ENCODE measurements at places on chromosomes 2 and 18.
A peak's percentile ranks its signal among the peaks of the same experiment; 100 is the strongest.

- DNase-seq = no peak
Measured at GRCh38 chr2:17327649-17328048, 190.6 kb downstream of the RAD51AP2 start.

GRCh38 chr2:218436992-218437391 lies 18.1 kb downstream of the VIL1 start:
- no peak for DNase-seq

DNA sequence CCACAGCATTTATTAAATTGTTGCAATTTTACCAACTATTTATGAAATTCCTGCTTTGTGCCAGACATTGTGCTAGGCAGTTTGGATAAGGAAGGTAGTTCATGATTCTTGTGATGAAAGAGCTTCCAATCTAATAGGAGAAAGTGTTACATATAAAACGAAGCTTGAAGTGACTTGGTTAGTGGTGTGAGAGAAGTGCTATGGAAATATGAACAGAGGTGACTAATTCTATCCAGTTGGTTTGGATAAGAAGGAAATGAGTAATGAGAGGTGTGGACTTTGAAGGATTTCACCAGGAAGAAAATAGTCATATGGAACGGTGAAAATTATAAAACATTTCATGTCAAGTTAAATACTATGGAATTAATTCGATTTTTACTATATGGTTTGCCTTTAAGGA lies 48.6 kb downstream of the EML6 start:
- DNase-seq = peak; percentile 65

GRCh38 chr2:29610569-29610968 lies 310.8 kb downstream of the ALK start:
- DNase-seq = no peak

DNA sequence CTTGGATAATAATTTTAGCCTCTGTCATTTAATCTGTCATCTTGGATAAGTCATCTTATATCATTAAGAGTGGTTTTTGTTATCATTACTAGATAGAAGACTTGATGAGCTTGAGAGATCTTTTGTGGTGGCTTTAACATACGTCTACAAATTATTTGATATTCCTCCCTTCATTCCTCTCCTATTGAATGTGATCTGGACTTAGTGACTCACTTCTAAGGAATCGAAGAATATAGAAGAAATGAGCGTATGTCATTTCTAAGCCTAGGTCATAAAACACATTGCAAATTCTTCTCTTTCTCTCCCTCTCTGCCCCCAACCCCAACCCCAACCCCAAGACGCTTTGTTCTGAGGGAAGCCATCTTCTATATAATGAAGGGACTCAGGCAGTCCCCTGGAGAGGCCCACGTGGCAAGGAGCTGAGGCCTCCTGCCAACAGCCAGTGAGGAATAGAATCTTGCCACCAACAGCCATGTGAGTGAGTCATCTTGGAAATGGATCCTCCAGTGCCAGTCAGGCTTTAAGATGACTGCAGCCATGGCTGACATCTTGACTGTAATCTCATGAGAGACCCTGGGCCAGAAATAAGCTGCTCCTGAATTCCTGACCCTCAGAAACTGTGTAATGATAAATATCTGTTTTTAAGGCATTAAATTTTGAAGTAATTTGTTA lies 221.6 kb upstream of the SP5 start:
- DNase-seq = peak; percentile 53

GRCh38 chr2:136404176-136404575 lies 286.2 kb upstream of the CXCR4 start:
- DNase-seq = no peak

GRCh38 chr2:241788572-241788971 lies 11.9 kb downstream of the GAL3ST2 start:
- DNase-seq = no peak

DNA sequence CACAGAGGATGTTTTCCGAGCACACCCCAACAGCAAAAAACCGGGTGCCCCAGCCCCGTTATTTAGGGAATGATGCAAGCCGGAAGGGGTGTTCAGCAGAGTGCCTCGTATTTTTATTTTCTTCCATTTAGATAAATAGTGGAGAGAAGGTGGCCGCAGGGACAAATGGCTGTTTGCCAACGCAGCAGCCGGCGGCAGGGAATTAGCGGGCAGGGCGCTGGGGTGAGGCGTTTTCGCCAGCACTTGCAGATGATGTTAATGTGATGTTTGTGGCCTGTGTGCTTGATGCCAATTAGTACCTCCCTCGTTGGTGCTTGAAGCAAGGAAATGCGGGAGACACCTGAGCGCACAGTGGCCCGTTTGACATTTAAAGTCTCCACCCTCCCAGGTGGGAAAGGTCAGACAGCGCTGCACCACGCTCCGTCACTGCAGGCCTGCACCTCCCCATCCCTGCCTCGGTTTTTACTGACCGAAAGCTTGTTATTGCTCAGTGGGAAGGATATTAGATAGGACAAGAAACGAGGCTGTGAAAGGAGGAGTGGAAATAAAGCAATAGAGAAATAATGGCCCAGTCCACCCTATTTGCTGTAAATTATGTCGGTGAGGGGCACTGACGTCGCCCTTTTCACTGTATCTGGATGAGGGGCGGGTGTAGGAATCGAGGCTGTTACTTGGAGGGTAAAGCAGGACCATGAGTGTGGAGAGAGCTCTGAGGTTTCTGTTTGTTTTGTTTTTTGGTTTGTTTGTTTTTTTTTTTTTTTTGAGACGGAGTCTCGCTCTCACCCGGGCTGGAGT lies 39.1 kb downstream of the NFATC1 start:
- DNase-seq = no peak

DNA sequence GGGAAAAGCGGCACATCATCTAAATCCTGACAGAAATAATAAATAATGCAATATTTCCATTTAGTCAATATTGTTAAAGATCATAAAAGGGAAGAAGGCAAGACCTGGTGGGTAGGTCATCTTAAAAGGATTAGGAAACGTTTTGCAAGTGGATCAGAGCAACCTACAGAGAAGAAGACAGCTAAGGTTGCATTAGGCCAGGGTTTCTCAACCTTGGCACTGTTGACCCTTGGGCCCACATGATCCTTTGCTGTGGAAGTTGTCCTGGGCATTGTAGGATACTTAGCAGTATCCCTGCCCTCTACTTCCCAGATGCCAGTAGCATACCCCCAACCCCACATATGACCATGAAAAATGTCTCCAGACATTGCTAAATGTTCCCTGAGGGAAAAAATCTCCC lies 55.0 kb downstream of the KLF7 start:
- no peak for DNase-seq

GRCh38 chr2:844715-845114 lies 105.9 kb upstream of the SNTG2 start:
- no peak for DNase-seq

GRCh38 chr2:46335391-46336282 lies 38.4 kb downstream of the EPAS1 start:
- peak; percentile 77 for DNase-seq

DNA sequence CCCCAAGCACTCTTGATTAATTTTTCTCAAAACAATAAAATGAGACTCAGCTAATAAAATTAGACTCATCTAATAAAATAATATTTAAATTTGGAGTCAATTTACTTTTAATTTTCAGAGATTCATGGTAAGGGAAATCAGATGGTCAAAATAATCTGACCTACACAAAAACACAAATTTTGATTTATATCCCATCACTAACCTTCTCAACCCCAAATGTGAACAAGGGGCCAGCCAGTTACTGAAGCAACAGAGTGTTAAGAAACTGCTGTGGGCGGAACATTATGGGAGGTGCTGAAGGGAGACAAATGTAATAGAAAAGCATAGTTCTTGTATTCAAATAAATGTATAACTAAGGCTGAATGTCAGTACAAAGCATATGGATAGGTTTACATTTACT lies 28.5 kb upstream of the PPP3R1 start:
- DNase-seq = no peak

- DNase-seq = no peak
Measured at GRCh38 chr2:222034058-222034457, 264.7 kb downstream of the PAX3 start.

DNA sequence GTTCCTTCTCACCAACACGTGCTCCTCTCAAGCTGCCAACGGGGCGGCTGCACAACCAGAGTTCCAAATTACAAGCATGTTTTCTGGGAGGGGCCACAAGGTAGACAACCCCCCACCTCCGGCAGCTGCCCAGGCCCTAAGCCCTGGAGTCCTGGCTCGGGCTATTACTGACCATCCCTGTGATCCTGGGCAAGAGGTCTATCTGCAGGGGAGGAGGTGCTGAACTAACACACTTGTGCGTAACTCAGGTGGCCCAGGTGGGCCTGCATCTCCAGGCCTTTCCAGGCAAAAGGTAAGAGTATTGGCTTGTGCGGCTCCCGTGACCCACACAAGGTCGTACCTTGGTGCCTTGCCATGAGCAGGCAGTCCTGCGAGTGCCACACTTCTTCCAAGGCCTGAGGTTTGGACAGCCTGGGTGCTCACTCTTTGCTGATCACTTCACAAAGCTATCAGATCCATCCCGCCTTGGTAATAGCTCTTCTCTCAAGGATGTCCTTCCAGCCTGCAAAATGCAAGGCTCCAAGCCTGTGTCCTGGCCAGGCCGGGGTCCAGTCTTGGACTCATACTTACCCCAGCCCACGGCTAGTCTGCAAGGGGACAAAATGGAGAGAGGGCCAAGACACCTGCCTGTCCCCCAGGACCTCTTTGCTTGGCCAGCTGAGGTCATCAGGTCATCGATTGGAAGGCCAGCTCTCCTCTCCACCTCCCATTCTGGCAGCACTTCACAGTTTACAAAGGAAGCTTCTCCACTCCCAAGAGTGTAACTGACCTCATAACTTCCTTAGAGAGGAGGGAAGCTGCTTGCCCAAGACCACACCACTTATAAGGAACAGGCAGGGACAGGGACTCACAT lies 33.9 kb downstream of the ADRA2B start:
- DNase-seq = no peak

DNA sequence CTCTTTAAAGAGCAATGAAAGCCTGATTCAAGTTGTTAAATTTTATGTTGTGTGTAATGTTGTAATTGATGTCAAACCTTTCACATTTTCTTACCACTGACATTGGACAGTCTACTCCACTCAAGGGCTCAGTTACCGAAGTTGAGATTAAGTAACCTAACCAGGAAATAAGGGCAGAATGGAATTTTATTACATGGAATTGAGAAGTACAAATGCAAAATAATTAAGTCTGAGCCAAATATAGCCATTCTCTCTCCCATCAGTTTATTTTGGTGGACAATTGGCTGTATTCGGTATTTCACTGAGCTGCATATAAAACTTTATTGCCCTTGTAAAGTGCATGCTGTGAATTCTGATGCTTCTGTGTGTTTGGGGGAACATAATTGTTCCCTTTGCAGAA lies 231.5 kb downstream of the TTC32 start:
- no peak for DNase-seq

GRCh38 chr2:46704041-46704440 lies 211.6 kb downstream of the MCFD2 start:
- DNase-seq = no peak

GRCh38 chr2:209985874-209986273 lies 16.6 kb upstream of the RPE start:
- DNase-seq = no peak

GRCh38 chr2:175737722-175738361 lies 264.2 kb downstream of the LNPK start:
- no peak for DNase-seq

DNA sequence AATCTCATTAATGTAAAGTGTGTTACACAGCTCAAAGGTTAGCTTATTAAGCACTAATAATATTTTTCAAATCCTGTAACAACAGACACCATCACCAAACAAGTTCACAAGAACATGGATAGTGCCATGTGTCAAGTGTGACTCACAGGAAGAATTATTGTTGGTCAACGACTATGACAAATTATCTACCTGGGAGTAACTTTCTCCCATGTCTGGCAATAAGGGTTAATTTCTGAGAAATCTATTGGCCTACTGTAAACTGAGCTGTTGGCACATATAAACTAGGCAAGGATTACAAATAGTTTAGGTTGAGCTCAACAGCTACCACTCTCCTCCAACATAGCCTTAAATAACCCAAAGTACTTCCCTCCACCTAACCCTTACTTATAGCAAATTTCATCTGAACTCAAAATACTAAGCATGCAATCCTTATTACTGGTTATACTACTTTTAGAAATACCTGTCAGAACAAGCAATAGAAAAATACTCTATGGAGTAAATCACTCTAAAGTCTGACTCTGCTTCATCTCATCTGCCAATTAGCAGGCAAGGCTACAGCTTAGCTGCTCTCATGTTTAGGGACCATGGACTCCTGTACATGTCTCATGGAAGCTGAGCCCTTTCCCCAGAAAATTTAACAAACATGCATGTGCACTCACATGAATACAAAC lies 223.0 kb downstream of the NBAS start:
- DNase-seq = no peak

DNA sequence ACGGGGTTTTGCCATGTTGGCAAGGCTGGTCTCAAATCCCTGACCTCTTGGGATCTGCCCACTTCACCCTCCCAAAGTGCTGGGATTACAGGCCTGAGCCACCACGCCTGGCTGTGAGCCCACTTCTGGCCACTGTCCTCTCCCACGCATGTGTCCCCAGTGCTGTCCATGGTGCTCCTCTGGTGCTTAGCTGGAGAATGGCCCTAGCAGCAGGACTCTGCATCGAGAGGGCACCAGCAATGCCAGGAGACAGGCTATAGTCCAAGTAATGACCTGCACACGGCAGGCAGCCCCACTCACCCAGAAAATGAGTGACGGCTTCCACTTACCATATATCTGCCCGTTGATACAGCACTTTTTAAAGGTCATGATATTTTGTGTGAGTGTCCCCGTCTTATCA lies 66.3 kb upstream of the NARS1 start:
- no peak for DNase-seq

DNA sequence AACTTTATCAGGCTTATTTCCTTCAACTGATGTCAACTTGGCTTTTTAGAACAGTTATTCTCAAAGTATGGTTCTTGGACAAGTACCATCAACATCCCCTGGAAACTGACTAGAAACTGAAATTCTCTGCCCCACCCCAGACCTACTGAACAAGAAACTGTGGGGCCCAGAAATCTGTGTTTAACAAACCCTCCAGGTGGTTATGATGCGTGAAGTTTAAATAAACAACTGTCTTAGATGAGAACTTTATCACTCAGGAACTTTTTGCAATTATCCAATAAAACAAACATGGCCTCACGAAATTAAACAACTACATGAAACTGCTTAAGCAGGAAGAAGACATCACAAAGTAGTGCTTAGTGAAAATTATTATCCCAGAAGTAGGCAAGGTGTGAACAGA lies 4.4 kb downstream of the HIBCH start:
- DNase-seq = no peak

- no peak for DNase-seq
Measured at GRCh38 chr2:113973810-113974209, 83.9 kb downstream of the ACTR3 start.

DNA sequence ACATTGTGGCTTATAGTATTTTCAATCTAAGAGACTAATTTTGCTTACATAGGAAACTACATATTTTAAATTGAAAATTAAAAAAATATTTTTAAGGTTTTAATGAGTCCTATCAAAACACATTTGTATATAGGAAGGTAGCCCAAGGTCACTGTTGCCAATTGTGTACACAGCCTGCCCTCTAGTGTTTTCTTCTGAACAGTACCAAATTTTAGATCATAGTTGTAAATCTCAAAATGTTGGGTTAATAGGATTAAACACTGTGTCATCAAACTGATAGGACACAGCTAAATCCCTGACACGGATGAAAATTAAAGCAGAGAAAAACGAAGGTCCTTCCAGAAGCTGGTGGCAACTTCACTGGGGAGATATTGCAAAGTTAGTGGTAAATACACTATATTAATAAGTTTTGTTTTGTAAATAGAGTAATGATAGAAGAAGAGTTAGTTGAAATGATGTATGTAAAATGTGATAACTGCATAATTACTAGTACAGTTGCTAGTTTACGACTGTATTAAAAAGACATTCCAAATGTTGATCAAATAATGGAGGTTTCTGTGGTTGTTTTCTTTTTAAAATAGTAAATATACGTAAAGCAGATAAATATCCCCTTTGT lies 19.7 kb downstream of the CLUL1 start:
- peak; percentile 56 for DNase-seq
